RPMI8226 (cell line): ENCODE measurements at places on chromosomes 16 and 17.

GRCh38 chr16:16033208-16033717, 83.8 kb downstream of the ABCC1 start:
- DNase-seq: no peak

GRCh38 chr17:18267366-18267765, 6.9 kb downstream of the MIEF2 start:
- DNase-seq: no peak

DNA sequence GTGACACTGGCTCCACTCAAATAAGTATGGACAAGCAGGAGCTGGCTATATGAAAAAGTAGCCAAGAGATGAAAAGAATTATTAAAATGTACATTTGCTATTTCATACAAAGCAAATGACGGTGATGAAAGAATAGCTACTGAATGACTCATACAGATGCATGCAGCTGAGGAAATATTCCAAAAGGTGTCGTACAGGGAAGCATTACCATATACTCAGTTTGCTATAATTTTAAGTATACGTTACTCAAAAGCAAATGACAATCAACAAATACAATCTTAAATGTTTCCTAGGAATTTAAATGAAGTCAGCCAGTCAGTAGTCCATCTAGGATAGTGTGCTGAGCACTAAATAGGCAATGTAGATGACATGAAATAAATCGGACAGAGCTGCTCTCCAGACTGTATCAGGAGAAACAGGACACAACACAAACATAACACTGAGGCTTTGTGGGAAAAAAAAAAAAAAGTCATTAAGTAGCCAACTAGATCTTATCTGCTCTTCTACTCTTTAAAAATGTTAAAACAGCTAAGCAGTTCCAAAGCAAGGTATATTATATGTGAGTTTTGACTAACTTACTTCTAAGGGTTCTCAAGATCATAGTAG, 65.0 kb downstream of the NCOR1 start:
- DNase-seq: no peak

DNA sequence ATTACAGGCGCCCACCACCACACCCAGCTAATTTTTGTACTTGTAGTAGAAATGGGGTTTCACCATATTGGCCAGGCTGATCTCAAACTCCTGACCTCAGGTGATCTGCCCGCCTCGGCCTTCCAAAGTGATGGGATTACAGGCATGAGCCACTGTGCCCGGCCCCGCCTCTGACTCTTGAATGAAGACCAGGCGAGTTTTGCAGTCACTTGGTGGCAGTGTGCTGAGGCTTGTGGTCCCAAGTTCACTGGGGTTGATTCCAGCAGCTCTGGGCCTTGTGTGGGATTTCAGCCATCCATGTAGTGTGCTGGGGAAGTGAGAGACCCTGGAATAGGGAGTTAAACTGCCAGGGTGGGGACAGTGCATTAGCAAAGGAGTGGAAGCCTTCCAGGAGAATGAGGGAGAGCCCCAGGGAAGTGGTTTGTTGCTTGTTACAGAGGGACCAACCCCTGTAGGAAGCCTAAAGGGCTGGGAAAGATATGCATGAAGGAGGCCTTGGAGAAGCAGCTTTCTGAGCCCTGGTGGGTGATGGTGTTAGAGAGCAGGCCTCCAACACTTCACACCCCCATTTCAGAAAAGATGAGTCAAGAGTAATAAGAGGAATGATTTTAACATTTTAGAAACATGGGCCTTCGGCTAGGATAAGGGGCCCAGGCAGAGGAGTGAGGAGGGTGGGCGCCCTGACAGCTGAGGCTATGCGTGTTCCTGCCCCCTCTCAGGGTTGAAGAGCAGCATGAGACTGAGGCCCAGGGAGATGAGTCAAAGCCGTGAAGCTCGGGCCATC, 14.5 kb downstream of the PSKH1 start:
- no peak for DNase-seq

DNA sequence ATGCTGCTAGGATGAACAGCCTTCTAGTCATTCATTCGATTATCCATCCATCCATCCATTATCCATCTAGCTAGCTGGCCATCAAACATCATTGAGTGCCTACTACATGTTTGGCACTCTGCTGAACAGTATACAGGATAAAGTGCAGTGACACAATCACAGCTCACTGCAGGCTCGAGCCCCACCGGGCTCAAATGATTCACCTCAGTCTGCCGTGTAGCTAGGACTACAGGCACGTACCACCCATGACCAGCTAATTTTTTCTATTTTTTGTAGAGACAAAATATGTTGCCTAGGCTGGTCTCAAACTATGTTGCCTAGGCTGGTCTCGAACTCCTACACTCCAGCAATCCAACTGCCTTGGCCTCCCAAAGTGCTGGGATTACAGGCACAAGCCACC, 50.0 kb downstream of the SSH2 start:
- DNase-seq: no peak

GRCh38 chr17:33435721-33436301, 142.7 kb upstream of the ASIC2 start:
- DNase-seq: no peak

GRCh38 chr16:1223355-1224214, 1.5 kb downstream of the TPSG1 start:
- no peak for DNase-seq

DNA sequence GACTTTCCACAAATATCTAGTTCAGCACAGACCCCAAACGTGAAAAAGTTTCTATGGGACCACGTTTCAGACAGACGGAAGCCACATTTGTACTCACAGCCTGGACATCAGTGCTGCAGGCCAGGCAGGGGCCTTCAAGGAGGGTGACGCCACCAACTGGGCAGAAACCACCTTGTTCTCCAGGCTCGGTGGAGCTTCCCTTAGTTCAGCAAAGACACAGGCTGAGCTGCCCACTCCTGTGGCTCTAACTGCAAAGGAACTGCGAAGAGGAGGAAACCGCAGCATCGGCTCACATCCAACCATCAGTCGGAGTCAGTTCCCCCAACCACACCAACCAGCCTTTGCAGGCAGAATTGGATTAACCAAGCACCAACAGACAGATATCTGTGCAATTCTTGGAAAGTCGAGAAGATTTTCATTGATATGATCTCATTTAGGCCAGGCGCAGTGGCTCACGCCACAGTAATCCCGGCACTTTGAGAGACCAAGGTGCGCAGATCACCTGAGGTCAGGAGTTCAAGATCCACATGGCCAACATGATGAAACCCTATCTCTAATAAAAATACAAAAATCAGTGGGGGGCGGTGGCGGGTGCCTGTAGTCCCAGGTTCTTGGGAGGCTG, 73.3 kb upstream of the CNEP1R1 start:
- DNase-seq: no peak

DNA sequence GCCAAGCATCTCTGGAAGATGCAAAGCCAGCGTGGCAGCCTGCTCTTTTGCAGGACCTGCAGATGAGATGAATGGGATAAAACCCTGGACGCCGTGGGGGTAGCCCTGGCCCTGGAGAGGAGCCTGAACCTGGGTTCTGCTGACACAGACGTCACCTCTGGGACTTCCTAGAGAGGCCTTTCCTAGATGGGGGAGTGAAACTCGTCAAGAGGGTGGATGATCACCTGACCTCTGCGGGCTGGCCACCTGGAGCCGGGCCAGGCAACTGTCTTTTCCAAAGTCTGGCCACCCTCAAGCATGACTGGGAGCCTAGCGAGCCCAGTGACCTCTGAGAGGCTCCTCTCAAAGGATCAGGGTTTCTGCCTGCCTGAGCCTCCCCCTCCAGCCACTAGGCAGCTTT, 529.0 kb downstream of the KCNJ18 start:
- peak; percentile 64 for DNase-seq

- no peak for DNase-seq
Measured at GRCh38 chr17:57556320-57556719, 188.8 kb downstream of the CCDC182 start.

- no peak for DNase-seq
Measured at GRCh38 chr16:54724346-54724925, 206.2 kb upstream of the IRX5 start.

DNA sequence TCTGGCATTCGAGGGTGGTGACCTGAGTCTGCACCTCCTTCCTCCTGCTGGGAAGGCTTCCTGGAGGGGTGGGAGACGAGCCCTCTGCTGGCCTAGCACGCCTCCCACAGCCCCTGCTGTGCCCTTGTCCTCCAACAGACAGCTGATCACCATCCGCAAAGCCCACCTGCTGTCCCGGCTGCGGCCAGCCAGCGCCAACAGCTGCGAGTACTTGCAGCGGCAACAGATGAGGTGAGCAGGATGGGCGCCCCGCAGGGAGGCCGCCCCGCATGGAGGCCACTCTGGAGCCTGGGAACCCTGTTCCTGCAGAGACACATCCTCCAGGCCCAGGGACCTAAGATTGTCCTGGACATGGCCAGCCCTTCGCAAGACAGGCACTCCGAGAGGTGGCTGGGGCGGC, 21.6 kb downstream of the UBALD1 start:
- DNase-seq: no peak

DNA sequence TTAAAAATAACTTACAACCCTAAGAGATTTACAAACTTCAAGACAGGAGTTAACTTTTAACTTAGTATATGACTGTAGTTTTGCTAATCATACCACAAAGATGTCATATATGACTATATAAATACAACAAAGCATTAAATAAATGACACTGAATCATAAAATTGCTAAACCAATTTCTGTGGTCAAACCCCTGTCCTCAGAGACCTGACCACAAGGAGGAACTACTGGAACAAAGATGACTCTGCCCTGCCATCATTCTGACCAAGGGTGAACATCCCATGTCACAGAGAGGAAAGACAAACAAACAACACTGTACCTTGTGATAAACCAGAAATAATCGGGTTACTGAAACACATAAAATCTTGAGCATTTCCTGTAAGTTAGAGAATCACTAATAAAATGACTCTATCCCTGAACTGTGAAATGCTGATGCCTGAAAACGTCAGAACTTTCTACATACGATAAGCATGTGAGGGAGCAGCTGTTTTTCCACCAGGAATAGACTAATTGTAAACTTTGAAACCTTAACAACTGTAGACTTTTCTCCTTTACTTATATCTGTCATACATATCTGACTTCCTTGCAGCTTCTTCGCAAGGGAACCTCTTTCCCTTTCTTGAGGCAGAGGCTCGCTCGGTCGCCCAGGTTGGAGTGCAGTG, 47.9 kb downstream of the WDR59 start:
- DNase-seq: no peak

GRCh38 chr17:61218438-61218837, 181.2 kb upstream of the TBX2 start:
- no peak for DNase-seq

GRCh38 chr17:7437950-7438614, 1.2 kb upstream of the FGF11 start:
- no peak for DNase-seq
